ENCODE measurements at places on chromosomes 6 and 20. TPM values are rescaled to one million over a fixed set of nuclear protein-coding genes. Genes with fewer than 3 reads are reported as not detected.

- H3K27me3 ChIP-seq = no peaks in the 10 kb centered on the region
- H3K36me3 ChIP-seq = no peaks in the 10 kb centered on the region
- peak; percentile 8 for DNase-seq
- peak overlapping the region; percentile 10 for H3K27ac ChIP-seq
These were observed 417 bp downstream of the NFATC2 start for GRCh38 chr20:51542033-51542570.

DNA sequence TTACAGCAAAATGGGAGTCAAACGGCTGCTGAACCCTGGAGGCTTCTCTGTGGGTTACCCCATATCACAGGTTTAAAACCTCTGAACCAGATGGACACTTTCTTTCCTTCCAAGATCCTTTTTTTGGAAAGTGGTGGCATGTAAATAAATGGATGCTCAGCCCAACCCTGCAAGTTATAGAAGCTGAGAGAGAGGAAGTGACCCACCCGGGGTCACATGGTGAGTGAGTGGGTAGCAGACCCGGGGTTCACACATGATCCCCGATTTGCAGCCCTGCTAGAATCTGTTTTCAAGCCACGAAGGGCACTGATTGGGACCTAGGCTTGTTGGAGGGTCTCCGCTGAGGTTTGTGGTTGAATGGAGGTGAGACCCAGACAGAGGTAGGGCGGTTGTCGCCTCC is 32.0 kb downstream of the SIRPA start:
- H3K36me3 ChIP-seq = no peaks in the 10 kb centered on the region
- no peak for DNase-seq
- H3K27me3 ChIP-seq = no peaks in the 10 kb centered on the region
- H3K4me1 ChIP-seq = no peaks in the 10 kb centered on the region

DNA sequence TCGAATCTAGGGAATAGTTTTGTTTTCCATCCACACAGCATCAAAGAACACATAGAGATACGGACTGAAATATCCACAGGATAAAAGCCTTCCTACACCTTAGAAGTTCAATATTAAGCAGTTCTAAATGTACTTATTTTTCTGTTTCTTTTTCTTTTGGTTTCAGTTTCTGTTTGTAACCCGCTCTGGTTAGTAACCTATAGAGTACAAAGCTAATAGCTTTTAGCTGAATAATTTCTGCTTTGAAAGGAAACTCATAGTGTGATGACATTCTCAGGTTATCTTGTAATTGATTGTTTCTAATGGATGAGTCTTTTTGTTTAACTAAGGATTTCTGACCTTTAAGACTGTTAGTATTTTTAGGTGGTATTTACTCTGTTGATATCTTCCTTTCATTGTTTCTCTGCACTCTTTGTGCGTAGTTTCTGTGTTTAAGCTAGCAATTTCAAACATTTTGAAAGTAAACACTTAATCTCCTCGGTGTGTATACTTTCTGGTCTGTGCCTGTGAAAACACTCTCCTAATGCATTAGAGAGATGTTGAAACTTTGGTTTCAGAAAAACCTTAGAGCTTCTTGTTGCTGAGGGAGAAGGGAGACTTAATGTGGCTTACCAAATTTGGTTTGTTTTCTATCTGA is 385.5 kb downstream of the HDGFL1 start:
- peaks cover 3% of the 10 kb centered on the region for H3K4me1 ChIP-seq
- DNase-seq = no peak
- H3K27ac ChIP-seq = no peak overlapping the region
- H3K27me3 ChIP-seq = no peaks in the 10 kb centered on the region

GRCh38 chr6:37941871-37942270 is 122.3 kb downstream of the ZFAND3 start:
- H3K36me3 ChIP-seq = no peaks in the 10 kb centered on the region
- no peaks in the 10 kb centered on the region for H3K27me3 ChIP-seq
- no peak for DNase-seq
- no peak overlapping the region for H3K27ac ChIP-seq
- H3K4me3 ChIP-seq = no peak overlapping the region
- H3K4me1 ChIP-seq = peaks cover 31% of the 10 kb centered on the region

GRCh38 chr20:22099348-22099747 is 393.9 kb downstream of the PAX1 start:
- no peak for DNase-seq
- no peaks in the 10 kb centered on the region for H3K4me1 ChIP-seq
- H3K36me3 ChIP-seq = no peaks in the 10 kb centered on the region
- H3K4me3 ChIP-seq = no peak overlapping the region

Gene PTK7
- 173 TPM for total RNA-seq

Gene PNPLA1
- 0.43 TPM for total RNA-seq
